ENCODE measurements at places on chromosomes 4 and X.

GRCh38 chr4:77773101-77773500 lies 46.1 kb downstream of the CNOT6L start:
- no peak overlapping the region for H3K4me3 ChIP-seq
- DNase-seq: no peak
- no peak overlapping the region for H3K27ac ChIP-seq
- H3K36me3 ChIP-seq: no peaks in the 10 kb centered on the region

DNA sequence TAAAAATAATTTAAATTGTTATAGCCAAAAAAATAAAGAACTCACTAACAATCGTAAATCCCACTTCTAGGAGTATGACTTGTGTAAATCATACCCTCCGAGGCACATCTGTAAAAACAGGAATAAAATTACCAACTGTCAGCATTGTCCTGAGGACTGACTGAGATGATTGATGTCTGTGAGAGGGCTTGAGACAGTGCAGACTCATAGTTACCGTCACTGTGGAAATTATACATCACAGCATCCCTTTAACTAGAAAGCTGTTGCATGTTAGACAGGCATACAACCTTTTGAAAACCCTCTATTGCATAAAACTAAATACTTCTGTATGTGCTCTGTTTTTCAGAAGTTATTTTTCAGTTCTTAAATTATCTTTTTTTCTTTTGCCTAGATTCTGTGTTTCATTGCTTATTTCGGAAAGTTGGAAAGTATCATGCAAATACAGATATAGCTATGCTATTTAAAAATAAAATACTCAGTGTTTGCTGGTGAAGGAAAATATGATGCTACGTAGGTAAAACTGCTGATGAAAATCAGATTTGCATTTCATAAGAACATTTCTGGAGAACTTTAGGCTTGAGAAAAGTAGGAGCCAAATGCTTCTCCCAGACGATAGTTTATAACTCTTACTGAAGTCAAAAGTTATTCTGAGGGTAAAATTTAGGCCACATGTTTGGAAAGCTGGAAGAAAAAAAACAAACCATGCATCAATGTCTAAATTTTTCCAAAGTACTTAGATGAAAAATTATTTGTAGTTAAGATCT lies 13.6 kb upstream of the RBPJ start:
- DNase-seq: no peak
- no peak overlapping the region for H3K27ac ChIP-seq
- H3K4me3 ChIP-seq: no peak overlapping the region
- no peaks in the 10 kb centered on the region for H3K36me3 ChIP-seq
- H3K4me1 ChIP-seq: no peaks in the 10 kb centered on the region

- no peak overlapping the region for H3K27ac ChIP-seq
- no peak overlapping the region for H3K4me3 ChIP-seq
- no peaks in the 10 kb centered on the region for H3K27me3 ChIP-seq
These were observed 13.4 kb upstream of the SRPX start for GRCh38 chrX:38233891-38234667.

DNA sequence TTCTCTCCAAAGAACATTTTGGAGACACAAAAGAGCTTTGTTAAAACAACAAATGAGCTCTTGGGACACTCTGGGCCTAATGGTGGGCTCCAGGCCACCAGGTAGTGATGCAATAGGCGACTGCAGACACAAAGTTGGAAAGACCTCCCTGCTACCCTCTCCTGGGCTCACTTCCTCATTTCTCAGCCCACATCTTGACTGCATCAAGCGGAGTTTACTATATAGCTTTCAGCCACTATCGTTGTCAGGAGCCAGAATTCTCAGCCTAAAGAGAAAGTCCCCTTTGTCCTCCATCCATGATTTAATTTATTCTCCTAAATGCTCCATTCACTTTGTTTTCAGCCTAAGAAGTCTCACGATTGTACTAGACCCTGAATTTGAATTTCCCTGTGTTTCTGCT lies 114.9 kb downstream of the EFHC2 start:
- H3K27ac ChIP-seq: no peak overlapping the region
- no peak overlapping the region for H3K4me3 ChIP-seq
- no peaks in the 10 kb centered on the region for H3K27me3 ChIP-seq
- no peaks in the 10 kb centered on the region for H3K36me3 ChIP-seq

- no peaks in the 10 kb centered on the region for H3K36me3 ChIP-seq
- no peak overlapping the region for H3K27ac ChIP-seq
- peak; percentile 19 for DNase-seq
- H3K4me1 ChIP-seq: no peaks in the 10 kb centered on the region
These were observed 126.8 kb upstream of the CXorf66 start for GRCh38 chrX:140092121-140092520.

DNA sequence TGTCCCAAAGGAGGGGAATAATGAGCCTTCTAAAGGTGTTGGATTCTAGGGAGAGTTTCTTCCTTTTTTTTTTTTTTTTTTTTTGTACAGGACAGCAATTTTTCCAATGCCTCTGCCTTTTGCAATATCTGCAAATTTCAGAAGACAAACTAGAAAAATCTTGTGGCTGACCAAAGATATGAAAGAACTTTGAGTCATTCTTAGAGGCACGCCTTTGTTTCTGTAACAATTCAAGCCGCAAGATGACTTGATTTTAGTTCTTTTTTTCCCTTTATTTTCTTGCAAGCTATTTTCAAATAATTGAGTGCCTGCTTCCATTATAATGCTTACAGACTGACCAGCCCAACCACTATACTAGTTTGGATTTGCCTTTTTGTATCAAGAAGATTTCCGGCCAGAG lies 47.6 kb upstream of the UXT start:
- no peaks in the 10 kb centered on the region for H3K36me3 ChIP-seq
- H3K4me1 ChIP-seq: peaks cover 5% of the 10 kb centered on the region
- H3K4me3 ChIP-seq: no peak overlapping the region
- peak overlapping the region; percentile 71 for H3K27ac ChIP-seq
- no peak for DNase-seq

GRCh38 chr4:140052050-140052449 lies 101.9 kb downstream of the MAML3 start:
- H3K4me3 ChIP-seq: no peak overlapping the region
- DNase-seq: peak; percentile 68
- no peaks in the 10 kb centered on the region for H3K27me3 ChIP-seq
- H3K27ac ChIP-seq: no peak overlapping the region

DNA sequence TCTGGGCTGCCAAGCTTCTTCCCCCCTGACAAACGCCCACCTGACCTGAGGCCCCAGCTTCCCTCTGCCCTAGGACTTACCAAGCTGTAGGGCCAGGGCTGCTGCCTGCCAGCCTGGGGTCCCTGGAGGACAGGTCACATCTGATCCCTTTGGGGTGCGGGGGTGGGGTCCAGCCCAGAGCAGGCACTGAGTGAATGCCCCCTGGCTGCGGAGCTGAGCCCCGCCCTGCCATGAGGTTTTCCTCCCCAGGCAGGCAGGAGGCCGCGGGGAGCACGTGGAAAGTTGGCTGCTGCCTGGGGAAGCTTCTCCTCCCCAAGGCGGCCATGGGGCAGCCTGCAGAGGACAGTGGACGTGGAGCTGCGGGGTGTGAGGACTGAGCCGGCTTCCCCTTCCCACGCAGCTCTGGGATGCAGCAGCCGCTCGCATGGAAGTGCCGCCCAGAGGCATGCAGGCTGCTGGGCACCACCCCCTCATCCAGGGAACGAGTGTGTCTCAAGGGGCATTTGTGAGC lies 37.0 kb downstream of the HTRA3 start:
- no peak overlapping the region for H3K27ac ChIP-seq
- H3K27me3 ChIP-seq: no peaks in the 10 kb centered on the region
- no peaks in the 10 kb centered on the region for H3K36me3 ChIP-seq
- peak; percentile 27 for DNase-seq
- no peak overlapping the region for H3K4me3 ChIP-seq

GRCh38 chr4:21512353-21512752 lies 436.2 kb downstream of the KCNIP4 start:
- H3K27me3 ChIP-seq: no peaks in the 10 kb centered on the region
- no peak overlapping the region for H3K4me3 ChIP-seq
- H3K36me3 ChIP-seq: no peaks in the 10 kb centered on the region
- H3K4me1 ChIP-seq: no peaks in the 10 kb centered on the region
- no peak overlapping the region for H3K27ac ChIP-seq
- DNase-seq: peak; percentile 17

- H3K27ac ChIP-seq: no peak overlapping the region
- H3K27me3 ChIP-seq: no peaks in the 10 kb centered on the region
- no peak for DNase-seq
- H3K4me1 ChIP-seq: no peaks in the 10 kb centered on the region
These were observed 580.0 kb downstream of the GALNTL6 start for GRCh38 chr4:172393220-172393619.

GRCh38 chr4:123452616-123453015 lies 56.0 kb downstream of the SPRY1 start:
- peak; percentile 69 for DNase-seq
- H3K36me3 ChIP-seq: no peaks in the 10 kb centered on the region
- H3K4me3 ChIP-seq: no peak overlapping the region
- no peaks in the 10 kb centered on the region for H3K4me1 ChIP-seq

GRCh38 chrX:138925330-138925729 lies 213.8 kb upstream of the FGF13 start:
- H3K4me3 ChIP-seq: no peak overlapping the region
- no peak for DNase-seq
- H3K27me3 ChIP-seq: no peaks in the 10 kb centered on the region
- H3K4me1 ChIP-seq: no peaks in the 10 kb centered on the region
- H3K36me3 ChIP-seq: no peaks in the 10 kb centered on the region
- H3K27ac ChIP-seq: no peak overlapping the region

DNA sequence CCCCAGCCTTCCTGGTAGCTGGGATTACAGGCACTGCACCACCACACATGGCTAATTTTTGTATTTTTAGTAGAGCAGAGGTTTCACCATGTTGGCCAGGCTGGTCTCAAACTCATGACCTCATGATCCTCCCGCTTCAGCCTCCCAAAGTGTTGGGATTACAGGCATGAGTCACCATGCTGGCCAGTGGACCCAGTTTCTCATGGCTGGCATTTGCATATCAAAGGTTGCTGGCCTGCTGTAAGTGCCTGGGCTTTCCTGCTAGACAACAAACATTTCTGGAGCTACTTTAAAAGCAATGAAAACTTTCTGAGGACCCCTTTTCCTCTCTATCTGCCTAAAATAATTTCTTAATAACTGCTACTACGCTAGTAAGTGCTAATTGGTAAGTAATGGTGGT lies 228.2 kb downstream of the PCDH10 start:
- no peak for DNase-seq
- no peaks in the 10 kb centered on the region for H3K36me3 ChIP-seq
- H3K4me3 ChIP-seq: no peak overlapping the region
- H3K27me3 ChIP-seq: no peaks in the 10 kb centered on the region
- no peaks in the 10 kb centered on the region for H3K4me1 ChIP-seq
- H3K27ac ChIP-seq: no peak overlapping the region

DNA sequence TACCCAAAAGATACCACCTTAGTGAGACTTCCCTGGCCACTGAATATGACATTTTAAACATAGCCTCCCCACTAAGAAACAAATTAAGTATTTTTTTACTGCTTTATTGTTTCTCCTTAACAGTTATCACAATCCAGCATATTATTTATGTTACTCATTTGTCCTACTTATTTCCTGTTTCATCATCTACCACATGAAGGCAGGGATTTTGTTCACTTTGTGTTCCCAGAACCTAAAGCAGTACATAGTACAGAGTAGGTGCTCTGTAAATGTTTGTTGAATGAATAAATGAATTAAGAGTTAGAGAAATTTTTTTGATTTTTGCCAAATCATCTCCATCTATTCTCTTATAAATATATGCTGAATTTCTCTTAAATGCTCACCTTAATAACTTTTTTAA lies 318.4 kb upstream of the GIMD1 start:
- H3K27me3 ChIP-seq: no peaks in the 10 kb centered on the region
- DNase-seq: no peak
- H3K4me3 ChIP-seq: no peak overlapping the region
- no peaks in the 10 kb centered on the region for H3K36me3 ChIP-seq
- no peak overlapping the region for H3K27ac ChIP-seq

DNA sequence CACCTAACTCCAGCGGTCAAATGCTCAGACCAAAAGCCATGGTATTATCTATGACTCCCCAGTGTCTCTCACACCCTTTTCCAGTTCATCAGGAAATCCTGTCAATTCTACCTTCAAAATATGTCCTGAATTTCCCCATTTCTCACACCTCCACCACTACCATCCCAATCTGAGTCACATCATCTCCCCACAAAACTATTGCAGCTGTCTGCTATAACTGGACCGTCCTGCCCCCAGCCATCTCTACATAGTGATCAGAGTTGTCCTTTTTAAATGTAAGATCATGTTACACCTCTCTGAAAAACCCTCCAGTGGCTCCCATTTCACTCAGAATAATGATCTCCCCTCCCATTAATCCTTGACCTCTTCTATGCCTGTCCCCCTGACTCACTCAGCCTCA lies 6.8 kb upstream of the ODAPH start:
- H3K27me3 ChIP-seq: no peaks in the 10 kb centered on the region
- no peaks in the 10 kb centered on the region for H3K4me1 ChIP-seq
- H3K4me3 ChIP-seq: no peak overlapping the region

- no peaks in the 10 kb centered on the region for H3K36me3 ChIP-seq
- H3K4me3 ChIP-seq: no peak overlapping the region
- no peak overlapping the region for H3K27ac ChIP-seq
- H3K4me1 ChIP-seq: peaks cover 7% of the 10 kb centered on the region
- DNase-seq: no peak
- H3K27me3 ChIP-seq: no peaks in the 10 kb centered on the region
These were observed 231.2 kb upstream of the SLC7A11 start for GRCh38 chr4:138473339-138473738.

- no peaks in the 10 kb centered on the region for H3K36me3 ChIP-seq
- DNase-seq: no peak
- no peak overlapping the region for H3K27ac ChIP-seq
These were observed 314.7 kb downstream of the LDB2 start for GRCh38 chr4:16583764-16584163.

DNA sequence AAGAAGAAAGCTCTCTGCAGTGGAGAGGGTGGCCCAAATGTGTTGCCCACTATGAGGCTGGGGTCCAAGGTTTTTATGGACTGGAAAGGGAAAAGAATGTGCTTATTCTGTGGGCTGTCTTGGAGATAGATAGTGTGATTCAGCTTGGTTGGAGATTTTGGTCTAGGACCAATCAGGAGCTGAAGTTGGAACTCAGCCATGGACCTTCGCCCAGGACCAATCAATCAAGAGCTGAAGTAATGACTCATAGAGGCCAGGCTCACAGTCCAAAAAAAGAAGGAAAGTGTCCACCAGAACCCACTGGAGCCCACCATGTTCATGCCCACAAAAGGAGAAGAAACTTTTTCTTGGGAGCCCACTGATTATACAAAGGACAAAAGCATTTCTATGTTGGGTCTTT lies 369.5 kb downstream of the UBE2NL start:
- H3K4me3 ChIP-seq: no peak overlapping the region
- no peak overlapping the region for H3K27ac ChIP-seq
- H3K36me3 ChIP-seq: no peaks in the 10 kb centered on the region
- DNase-seq: no peak
- H3K4me1 ChIP-seq: no peaks in the 10 kb centered on the region
- H3K27me3 ChIP-seq: no peaks in the 10 kb centered on the region

DNA sequence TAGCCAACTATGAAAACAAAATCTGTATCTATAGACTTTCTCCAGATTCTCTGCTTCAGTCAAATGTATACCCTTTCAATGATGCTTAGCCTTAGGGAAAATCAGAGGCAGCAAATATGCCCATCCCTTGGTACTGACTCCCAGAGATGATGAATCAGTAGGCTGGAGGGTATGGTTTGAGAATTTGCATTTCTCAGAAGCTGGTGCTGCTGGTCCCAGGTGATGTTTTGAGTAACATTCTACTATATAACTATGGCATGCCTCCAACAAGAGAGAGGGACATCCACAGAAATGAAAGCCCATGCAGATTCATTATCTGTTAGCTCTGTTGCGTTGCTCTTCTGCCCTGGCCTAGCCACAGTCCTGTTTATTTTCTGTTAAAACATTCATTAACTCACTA lies 13.6 kb downstream of the TNIP3 start:
- no peak for DNase-seq
- no peak overlapping the region for H3K27ac ChIP-seq
- H3K4me1 ChIP-seq: no peaks in the 10 kb centered on the region
- H3K27me3 ChIP-seq: no peaks in the 10 kb centered on the region
